ENCODE measurements at places on chromosomes 7 and 10.

- DNase-seq: no peak
Observed at GRCh38 chr10:46031648-46032532, 1.5 kb upstream of the NCOA4 start.

DNA sequence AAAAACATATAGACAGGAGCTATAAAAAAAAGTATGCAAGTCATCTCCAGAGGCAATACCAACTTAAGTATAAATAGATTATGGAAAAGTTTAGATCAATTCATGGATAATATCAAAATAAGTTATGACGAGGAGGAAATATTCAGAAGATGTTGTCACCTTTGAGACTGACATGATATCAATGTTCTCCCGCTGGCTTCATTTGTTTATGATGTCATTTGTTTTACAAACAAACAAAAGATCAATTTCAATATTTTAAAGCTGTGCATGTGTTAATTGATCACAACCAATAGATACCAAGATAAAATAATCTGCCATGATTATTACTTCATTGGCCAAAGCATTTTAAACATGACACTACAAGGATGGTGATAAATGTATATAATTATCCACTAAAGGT, 43.5 kb downstream of the SLC16A12 start:
- DNase-seq: no peak

DNA sequence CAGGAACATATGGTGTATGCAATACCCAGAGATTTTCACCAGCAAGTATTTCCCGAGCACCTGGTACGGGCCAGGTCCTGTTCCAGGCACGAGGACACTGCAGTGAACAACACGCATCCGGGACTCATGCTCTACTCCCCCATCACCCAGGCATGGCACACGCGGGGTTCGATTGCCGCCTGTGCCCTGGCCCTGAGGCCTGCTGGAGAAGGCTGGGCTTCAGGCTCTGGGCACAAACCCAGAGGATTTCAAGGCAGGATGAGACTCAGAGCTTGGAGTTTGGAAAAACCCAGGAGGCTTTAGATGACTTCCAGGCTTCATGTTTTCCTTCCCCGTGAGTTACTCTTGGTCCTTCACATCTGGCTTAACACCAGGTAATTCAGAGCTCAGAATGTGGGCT, 143.5 kb downstream of the NEURL1 start:
- no peak for DNase-seq

DNA sequence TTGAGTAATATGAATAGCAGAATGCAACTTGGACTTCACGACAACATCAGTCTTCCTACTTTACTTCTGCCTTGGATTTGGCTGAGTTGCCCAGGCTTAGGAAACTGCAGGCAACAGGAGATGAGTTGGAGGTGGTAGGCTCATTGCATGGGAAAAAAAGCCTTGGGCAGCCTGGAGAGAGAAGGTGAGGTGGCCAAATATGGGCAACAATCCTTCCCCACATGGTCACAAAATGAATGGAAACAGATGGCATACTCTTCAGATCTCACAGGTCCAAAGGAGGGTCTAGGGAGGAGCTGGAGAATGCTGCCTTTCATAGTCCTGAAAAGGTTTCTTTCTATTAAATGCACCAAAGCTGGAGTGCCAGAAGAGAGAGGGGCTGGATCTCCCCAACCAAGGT, 128.6 kb upstream of the AOAH start:
- DNase-seq: peak; percentile 28

DNA sequence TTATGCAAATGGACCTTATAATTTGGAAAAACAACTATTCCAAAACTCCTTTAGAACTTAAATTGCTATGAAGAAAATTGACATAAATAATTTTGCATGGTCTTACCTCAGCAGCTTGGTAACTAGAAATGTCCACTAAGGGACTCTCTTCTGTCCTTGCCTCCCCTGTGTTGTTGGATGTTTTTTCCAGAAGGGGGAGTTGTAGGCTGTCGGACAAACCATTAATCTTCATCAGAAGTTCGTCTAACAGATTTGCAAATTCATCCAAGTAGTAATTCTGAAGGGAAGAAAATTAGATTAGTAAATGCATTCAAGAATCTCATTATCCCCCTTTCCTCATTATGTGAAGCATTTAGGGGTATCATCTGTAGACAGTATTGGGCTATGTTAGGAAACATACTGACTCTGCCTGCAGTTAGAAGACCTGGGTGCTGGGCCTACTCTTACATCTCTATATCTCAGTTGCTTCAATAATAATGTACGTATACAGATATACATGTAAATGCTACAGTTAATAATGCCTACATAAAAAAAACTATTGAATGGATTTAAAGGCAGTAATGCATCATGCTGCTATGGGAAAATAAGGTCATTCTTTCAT, 155.6 kb downstream of the PKD1L1 start:
- peak; percentile 64 for DNase-seq

DNA sequence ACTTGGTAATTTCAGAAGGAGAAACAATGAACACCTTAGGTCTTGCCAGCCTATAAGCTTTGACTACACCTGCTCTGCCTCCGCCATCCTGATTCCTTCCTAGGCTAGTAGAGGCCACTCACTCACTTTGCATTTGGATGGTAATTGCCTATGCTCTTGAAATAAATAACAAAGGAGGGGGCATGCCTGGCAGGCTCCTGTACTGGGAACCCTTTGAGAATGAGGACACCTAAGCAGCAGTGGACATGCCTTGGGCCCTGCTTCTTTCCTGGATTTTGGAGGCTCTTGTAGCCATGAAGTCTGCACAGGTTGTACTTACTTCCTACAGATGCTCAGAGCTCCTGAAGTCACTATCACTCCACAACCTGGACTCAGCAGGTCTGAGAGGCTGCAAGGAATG, 65.8 kb downstream of the BLNK start:
- no peak for DNase-seq

GRCh38 chr7:46969303-46970130, 612.4 kb downstream of the TNS3 start:
- DNase-seq: no peak

DNA sequence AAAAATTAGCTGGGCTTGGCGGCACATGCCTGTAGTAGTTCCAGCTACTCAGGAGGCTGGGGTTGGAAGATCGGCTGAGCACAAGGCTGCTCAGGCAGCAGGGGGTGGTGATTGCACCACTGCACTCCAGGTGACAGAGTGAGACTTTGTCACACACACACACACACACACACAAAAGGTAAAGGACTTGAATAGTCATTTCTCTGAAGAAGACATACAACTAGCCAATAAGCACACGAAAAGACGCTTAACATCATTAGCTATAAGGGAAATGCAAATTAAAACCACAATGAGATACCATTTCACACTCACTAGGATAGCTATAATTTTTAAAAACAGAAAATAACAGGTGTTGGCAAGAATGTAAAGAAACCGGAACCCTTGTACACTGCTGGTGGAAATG, 48.6 kb downstream of the HIP1 start:
- DNase-seq: peak; percentile 16

DNA sequence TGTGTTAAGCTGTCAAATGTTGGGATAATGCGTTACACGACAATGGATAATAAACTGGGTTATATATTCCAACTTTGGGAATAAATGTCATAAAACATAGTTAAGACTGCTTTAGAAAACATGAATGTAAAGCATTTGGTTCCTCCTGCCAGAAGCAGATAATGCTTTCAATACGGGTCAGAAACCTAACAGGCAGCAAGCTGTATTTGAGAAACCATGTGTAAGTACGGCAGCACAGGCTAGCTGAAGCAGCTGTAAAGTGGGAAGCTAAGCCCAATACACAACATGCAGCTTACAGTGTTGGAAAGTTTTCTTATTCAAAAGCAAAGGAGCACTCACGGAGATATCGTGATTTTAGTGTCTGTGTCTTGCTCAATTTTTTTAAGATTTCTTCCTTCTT, 46.5 kb downstream of the MALSU1 start:
- DNase-seq: no peak

DNA sequence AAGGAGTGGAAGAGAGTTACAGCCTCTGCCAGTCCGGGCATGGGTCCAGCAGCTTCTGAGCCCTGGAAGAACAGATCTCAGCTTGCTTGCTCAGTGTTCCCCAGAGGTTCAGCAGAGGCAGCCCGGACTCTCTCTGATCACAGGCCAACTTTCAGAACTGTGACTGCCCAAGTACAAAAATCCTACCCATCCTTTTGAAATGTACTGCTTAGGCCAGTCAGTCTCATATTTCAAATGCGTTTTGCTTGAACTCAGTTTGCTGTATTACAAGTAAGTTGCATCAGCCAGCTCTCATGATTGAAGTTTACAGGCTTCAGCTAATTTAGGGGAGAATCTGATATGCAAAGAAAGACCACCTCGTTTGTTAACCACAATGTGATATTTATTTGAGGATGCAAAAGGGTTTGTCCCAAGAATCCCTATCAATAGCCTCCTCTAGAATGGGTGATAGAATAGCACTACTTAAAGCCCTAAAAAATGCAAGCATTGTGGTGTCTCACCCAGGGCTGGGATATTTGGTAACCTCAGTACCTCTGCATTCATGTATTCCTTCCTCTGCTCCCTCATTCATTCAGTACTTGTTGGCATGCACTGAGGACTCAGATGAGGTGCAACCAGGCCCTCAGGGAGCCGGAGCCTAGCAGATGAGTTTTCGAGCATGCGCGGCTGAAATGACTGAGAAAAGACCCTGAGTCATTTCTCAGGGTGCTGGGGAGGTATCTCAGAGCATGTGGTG, 7.0 kb downstream of the AIMP2 start:
- peak; percentile 64 for DNase-seq

Measured in NCI-H69 (cell line).